ENCODE measurements at places on chromosomes 7 and 10.

DNA sequence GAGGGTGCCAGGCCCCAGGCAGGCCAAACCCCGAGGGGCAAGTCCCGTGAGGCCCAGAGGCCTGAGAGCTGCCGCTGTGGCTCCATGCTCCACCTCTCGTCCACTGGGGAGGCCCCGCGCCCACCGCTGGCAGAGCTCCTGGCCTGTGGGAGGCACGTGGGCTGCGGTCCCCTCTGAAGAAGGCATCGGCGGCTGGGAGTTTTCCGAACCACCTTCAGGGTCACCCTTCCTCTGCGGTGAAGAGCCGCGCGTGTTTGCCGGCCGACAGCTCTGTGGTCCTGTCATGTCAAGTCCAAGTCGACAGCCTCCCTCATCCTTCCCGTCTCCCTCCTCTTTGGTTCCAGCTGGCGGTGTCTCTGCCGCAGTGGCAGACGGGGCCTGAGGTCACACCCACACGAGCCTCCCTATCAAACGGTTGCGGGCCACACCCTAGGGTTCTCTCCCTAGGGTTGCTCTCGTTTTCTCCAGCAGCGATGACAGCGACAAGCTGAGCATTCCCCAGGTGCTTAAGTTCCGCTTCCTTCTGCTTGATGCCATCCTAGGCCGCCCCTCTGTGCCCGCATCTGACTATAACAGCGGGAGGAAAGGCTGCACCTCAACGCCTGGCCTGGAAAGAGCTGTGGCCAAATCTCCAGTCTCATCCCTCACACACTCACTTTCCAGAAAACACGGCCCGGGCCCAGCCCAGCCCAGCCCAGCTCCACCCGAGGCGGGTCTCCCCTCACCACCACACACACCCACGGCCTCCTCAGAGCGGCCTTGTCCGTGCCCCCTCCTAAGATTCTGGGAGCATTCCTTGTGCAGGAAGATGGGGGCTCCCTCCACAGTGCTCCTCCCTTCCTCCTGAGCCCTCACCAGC lies 185.0 kb downstream of the ELFN1 start:
- DNase-seq = no peak

GRCh38 chr10:776772-777171 lies 87.3 kb upstream of the DIP2C start:
- no peak for DNase-seq

- DNase-seq = no peak
These were observed 177.4 kb downstream of the CELF2 start for GRCh38 chr10:11194859-11195586.

DNA sequence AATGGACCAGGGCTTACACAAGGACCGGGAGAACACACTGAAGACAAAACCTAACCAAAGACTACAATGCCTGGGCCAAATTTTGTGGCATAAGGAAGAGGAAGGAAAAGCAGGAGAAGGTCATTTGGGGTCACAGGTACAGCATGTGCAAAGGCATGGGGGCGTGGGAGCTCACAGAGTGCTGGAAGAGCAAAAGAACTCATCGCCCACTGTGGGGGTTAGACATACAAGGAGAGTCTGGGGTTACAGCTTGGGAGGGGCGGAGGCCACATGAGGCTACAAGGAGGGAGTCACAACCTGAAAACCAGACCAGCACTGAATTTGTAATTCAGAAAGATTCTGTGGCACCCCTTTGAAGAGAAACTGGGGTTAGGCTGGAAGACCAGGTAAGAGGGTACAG lies 9.7 kb downstream of the PUS7 start:
- DNase-seq = no peak

DNA sequence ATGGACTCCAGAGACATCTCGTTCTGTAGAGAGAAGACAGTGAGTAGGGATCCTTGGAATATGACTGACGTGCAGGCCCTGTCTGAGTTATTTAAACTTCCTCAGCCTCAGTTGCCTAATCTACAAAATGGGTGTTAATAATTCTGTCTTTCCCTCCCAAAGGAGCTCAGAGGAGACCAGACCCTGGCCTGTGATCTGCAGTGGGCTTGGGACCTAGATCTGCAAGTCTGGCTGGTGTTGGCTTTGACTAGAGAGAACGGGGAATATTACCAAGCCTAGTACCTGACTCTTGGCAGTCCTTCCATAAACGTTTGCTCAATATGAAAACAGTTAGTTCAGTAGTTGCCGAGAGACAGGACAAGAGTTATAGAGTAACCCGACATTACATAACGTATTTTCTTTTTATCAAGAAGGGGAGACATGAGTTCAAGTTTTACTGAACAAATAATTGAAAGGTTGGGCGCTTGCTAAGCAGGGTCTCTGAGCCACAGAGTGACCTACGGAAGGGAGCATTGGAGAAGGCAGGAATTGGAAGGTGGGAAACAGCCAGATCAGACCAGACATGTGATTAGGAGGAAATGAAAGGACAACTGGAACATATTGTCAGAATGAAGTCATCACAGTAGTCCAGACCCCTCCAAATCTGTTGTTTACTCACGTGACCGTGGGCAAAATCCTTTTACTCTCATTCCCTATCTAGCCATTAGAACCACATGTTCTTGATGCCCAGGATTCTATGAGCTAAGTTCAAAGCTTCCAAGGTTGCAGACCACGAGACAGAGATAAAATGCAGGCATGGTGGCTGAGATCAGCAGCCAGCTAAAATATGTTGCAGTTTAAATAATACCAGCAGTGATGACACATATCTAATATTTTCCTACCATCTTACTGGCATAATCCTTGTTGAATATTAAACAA lies 10.9 kb upstream of the CYP3A4 start:
- no peak for DNase-seq

DNA sequence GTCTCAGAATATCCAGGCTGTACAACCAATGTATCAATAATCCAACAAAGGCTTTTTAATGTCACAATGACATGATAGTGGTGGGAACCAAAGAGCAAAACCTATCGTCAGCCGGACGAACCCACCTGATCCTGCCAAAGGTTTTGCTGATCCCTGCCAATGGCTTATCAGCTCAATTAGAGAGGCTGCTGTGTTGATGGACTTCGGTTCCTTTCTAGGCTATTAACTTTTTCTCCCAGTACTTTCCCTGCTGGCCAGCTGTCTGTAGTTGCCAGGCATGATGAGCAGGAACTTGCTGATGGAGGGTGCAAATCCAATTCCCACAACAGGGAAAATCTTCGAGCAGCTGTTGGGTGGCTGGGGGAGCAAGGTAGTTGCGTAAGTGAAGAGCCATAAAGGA lies 2.4 kb downstream of the LMOD2 start:
- no peak for DNase-seq

DNA sequence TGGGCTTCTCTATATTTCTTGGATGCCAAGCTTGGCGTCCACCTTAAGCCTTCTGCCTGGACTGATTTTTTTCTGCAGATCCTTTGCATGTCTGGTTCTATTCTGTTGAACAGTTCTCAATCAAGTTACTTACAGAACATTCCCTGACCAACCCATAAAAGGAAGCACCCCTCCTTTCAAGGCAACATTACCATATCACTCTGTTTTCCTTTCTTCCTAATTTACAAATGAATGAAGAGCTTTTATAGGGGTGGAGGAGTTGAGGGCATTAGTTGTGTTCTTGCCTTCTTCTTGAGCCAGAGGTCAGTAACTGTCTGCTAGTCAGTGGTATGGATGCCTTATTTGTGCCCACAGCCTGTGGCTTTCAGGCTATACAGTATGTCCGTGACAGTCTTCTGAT lies 361.0 kb downstream of the PHTF2 start:
- no peak for DNase-seq

GRCh38 chr10:124025660-124026588 lies 67.5 kb downstream of the CHST15 start:
- DNase-seq = no peak

- no peak for DNase-seq
These were observed 105.3 kb upstream of the FAM20C start for GRCh38 chr7:87047-87446.

- DNase-seq = no peak
These were observed 65.7 kb downstream of the SND1 start for GRCh38 chr7:127717502-127718339.

GRCh38 chr10:76543655-76544054 lies 1094.0 kb downstream of the KCNMA1 start:
- DNase-seq = no peak

DNA sequence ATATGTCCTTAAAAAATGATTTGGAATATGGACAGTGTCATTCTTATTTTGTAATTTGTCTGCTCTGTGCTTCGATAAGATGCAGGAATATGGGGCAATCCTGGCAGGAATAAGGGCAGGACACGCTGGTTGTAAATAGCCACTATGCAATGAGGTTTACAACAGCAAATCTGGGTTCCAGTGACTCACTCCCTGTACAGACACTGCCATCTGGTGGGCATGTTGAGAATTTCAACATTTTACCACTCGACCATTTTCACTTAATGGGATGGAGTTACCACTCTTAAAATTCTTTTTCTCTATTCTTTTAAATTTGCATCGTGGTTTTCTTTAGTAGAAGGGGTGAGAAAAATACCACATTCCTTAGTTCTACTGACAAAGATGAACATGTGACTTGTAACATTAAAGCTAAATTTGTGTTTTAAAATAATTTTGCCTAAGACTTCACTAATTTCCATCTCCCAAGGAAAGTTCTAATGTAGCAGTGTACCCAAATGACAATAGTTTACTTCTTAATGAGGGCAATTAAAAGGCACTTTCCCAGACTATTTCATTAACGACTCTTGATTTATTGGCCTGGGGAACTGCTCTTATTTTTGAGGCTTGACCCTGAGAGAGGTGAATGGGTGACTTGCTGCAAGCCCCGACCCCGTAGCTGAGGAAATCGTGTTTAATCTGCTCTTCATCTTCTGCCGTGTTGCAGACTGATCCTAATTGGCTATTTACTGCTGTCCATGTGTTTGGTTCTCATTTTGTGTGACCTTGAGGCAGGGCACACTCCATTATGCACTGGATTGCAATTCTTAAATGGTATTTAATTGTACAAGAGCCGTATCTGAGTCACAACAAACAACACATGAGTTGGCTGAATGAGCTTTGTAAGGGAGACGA lies 173.6 kb upstream of the IMMP2L start:
- peak; percentile 64 for DNase-seq

Data from neuronal stem cell (in vitro differentiated cells).